Chondrocyte (in vitro differentiated cells): ENCODE measurements at places on chromosomes 5 and 9. TPM values are rescaled to one million over a fixed set of nuclear protein-coding genes. Genes with fewer than 3 reads are reported as not detected.

The NMUR2 gene
- total RNA-seq = not detected in 3 replicates

DNA sequence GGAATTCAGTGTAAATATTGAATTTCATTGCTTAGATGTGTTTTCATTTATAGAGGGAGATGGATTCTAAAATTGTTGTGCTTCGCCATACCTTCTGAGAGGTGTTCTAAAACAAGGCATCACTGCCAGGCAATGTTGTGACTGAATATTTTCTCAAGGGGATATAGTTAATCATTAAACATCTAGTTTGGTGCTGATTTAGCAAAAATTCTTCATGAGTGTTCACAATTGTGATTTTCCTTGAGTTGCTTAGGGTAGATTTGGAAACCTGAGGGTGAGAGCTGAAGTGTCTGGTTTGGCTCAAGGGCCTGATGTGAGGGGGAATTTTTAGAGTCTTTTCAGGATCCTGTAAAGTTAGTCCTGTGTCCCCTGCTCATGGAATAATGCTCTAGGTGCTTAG is 104.5 kb downstream of the MAT2B start:
- H3K4me1 ChIP-seq = no peaks in the 10 kb centered on the region
- no peak overlapping the region for H3K27ac ChIP-seq
- H3K36me3 ChIP-seq = no peaks in the 10 kb centered on the region
- H3K27me3 ChIP-seq = peaks cover 7% of the 10 kb centered on the region

DNA sequence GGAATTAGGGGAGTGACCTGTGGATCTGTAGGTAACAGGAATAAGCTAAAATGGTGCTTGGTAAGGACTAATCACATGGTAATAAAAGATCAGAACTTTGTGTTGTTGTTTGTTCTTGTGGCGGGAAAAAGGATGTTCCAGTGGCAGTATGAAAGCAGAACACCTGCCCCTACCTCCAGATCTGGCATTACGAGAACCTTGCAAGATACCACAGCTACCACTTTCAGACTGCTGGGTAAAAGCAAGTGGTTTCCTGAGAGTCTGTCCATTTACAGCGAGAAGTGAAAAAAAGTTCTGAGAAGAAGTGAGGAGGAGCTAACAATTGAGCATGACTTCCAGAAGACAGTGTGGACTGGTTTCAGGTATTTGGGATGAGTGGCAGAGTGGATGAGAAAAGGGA is 252.5 kb downstream of the TLE4 start:
- peaks cover 5% of the 10 kb centered on the region for H3K27me3 ChIP-seq
- no peak overlapping the region for H3K27ac ChIP-seq
- no peak for DNase-seq
- peaks cover 3% of the 10 kb centered on the region for H3K36me3 ChIP-seq

GRCh38 chr9:123360161-123361085 is 4.4 kb downstream of the CRB2 start:
- DNase-seq = no peak
- no peak overlapping the region for H3K27ac ChIP-seq
- no peaks in the 10 kb centered on the region for H3K27me3 ChIP-seq
- H3K36me3 ChIP-seq = no peaks in the 10 kb centered on the region
- H3K4me1 ChIP-seq = peaks cover 21% of the 10 kb centered on the region

GRCh38 chr9:136853596-136854112 is 1.5 kb downstream of the MAMDC4 start:
- no peak for DNase-seq
- no peaks in the 10 kb centered on the region for H3K36me3 ChIP-seq
- peaks cover 11% of the 10 kb centered on the region for H3K4me1 ChIP-seq
- H3K27me3 ChIP-seq = no peaks in the 10 kb centered on the region
- H3K4me3 ChIP-seq = no peak overlapping the region
- no peak overlapping the region for H3K27ac ChIP-seq

DNA sequence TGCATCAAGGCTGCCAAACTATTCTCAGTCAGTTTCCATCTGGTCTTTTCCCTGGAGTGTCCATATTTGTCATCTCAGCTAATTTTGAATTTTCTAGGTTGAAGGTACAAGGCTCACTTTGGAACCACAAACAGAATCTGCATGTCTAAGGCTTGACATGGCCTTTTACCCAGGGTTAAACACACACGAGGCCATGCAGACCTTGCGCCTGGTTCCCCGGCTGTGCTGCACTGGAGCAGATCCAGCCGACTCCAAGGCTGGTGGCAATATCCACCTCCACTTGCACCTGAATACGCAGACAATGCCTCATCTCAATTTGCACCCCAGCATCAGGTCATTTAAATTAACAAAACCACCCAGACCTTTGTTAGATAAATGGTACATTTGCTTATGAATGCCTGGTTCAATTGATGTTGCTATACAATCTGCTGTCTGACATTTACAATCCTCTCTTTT is 276.2 kb downstream of the HSPA4 start:
- no peaks in the 10 kb centered on the region for H3K4me1 ChIP-seq
- no peak overlapping the region for H3K4me3 ChIP-seq
- H3K27me3 ChIP-seq = peaks cover 14% of the 10 kb centered on the region
- H3K27ac ChIP-seq = no peak overlapping the region
- no peak for DNase-seq

DNA sequence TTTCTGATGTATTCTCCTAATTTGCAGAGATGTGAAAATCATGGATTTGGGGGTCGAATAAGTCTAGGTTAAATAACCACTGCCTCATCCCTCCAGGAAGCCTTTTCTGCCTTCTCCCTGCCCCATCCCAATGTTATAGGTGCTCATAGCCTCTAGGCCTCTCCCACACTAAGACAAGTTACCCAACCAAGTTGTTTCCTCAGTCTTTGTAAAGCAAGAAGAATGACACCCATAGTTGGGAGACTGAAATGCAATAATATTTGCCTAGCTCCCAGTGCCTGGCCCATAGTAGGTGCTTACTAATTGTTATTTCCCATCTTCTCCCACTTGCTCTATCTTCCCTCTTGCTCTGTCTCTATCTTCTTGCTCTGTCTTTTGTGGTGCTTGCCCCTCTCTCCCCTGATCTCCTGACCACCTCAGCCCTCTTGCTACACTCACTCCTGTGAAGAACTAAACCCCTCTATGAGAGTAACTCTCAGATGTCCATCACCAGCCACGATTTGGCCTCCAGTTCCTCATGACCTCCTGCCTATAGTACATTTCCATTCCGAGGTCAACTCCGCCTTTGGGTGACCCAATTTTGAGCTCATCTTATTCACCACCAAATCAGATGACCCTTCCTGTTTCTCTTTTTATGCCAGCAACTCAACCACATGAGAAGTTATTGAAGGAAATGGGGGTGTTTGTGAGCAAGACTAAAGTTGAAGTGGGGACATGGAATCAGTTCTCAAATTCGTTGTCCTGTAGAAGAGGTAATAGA is 7.0 kb downstream of the AFAP1L1 start:
- H3K36me3 ChIP-seq = peaks cover 2% of the 10 kb centered on the region
- H3K4me1 ChIP-seq = no peaks in the 10 kb centered on the region
- no peak for DNase-seq
- H3K4me3 ChIP-seq = no peak overlapping the region

The SLC6A19 gene
- total RNA-seq = not detected in 3 replicates

DNA sequence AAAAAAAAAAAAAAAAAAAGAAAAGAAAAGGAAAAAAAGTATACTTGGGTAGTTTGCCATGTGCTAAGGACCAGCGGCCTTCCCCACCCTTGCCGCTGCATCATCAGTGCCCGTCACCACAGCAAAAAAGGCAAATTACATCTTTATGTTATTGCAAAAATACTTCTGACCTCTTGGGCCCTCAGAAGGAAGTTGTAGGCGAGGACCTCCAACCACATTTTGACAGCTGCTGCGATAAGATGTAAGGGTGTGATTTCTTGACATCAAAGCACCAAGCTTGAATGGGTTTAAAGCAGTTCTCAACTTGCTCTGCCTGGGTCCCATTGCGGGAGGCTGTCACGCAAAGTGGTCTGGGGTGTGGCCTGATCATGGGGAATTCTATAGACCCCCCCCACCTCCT is 39.2 kb downstream of the DMRT1 start:
- no peak overlapping the region for H3K4me3 ChIP-seq
- H3K27ac ChIP-seq = no peak overlapping the region
- H3K27me3 ChIP-seq = peaks cover 11% of the 10 kb centered on the region
- no peaks in the 10 kb centered on the region for H3K4me1 ChIP-seq
- no peak for DNase-seq
- H3K36me3 ChIP-seq = no peaks in the 10 kb centered on the region

DNA sequence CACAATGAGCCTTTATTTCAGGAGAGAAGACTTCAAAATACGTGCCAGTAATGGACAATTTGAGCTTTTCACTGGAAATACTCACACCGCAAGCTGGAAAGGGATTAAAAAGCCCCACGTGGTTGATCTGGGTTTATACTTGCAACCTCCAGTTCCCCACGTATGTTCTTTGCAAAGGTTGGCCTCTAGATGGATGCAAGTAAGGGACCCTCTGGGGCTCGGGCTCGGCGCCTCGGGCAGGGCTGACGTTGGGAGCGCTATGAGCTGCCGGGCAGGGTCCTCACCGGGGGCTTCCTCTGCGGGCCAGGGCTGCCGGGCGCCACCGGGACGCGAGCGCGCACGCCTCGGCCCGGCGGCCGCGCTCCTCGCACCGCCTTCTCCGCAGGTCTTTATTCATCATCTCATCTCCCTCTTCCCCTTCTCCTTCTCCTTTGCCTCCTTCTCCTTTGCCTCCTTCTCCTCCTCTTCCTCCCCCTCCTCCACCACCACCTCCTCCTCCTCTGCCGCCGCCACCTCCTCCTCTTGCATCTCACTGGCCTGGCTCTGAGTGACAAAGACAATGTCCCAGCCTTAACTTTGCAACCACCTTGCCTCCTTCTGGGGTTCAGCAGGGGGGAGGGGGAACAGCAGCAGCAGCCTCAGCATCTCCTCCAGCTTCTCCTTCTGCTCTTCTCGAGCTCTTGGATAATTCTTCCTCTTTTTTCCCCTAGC is 701 bp upstream of the ZNF462 start:
- peaks cover 53% of the 10 kb centered on the region for H3K4me1 ChIP-seq
- peaks cover 1% of the 10 kb centered on the region for H3K36me3 ChIP-seq
- no peak for DNase-seq
- H3K27ac ChIP-seq = peak overlapping the region; percentile 97
- no peaks in the 10 kb centered on the region for H3K27me3 ChIP-seq
- H3K4me3 ChIP-seq = peak overlapping the region; percentile 98

The INSL4 gene
- total RNA-seq = not detected in 3 replicates

The CDH10 gene
- total RNA-seq = not detected in 3 replicates

The ADAMTS19 gene
- 0.08 to 0.12 TPM in 2 of 3 replicates, not detected in the other for total RNA-seq

The BARHL1 gene
- total RNA-seq = not detected in 3 replicates

The LAMC3 gene
- 0.95 to 7.3 TPM (median 1.2 TPM) in 3 replicates for total RNA-seq

The PCDHB2 gene
- total RNA-seq = 60.5 to 90.1 TPM (median 64.5 TPM) in 3 replicates

GRCh38 chr5:76544268-76544926 is 78.8 kb downstream of the F2RL2 start:
- H3K27me3 ChIP-seq = no peaks in the 10 kb centered on the region
- no peaks in the 10 kb centered on the region for H3K4me1 ChIP-seq
- no peaks in the 10 kb centered on the region for H3K36me3 ChIP-seq
- DNase-seq = no peak
- no peak overlapping the region for H3K4me3 ChIP-seq

DNA sequence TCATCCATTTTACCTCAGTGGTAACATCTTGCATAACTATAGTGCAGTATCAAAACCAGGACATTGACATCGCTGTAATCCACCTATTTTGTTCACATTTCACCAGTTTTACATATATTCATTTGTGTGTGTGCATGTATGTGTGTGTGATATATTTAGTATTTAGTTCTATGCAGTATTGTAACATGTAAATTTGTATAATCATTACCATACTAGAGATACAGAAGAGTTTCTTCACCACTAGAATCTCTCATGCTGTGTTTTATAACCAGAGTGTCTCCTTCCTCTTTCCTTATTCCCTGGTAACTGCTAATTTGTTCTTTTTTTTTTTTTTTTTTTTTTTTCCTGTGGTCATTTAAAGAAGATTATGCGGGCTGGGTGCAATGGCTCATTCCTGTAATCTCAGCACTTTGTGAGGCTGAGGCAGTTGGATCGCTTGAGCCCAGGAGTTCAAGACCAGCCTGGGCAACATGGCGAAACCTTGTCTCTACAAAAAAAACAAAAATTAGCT is 11.0 kb downstream of the RASA1 start:
- H3K27me3 ChIP-seq = no peaks in the 10 kb centered on the region
- peak overlapping the region; percentile 41 for H3K27ac ChIP-seq
- no peaks in the 10 kb centered on the region for H3K36me3 ChIP-seq
- H3K4me1 ChIP-seq = peaks cover 45% of the 10 kb centered on the region
- no peak for DNase-seq

DNA sequence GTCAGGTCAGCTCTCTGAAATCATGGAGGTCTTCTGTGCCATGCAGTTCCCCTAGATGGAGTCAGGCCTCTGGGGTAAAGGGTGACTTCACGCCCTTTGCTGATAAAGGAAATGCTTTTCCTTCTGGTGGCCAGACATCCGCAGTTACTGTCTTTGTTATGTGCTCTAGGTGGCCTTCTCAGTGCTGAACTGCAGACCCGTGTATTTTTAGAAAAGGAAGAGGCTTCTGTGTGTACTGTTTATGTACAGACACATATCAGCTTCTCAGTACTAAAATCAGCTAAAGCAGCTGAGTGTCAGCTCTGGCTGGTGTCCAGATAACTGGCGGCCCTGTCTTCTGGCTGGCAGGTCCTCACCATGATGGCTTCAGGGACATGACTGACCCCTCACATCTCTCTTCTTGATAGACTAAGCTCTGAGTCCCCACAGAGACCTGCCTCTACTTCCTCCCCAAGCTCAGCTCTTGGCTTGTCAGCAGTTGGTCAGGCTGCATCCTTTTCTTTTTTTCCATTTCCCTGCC is 75.3 kb downstream of the ARHGAP26 start:
- no peak overlapping the region for H3K4me3 ChIP-seq
- peaks cover 48% of the 10 kb centered on the region for H3K4me1 ChIP-seq
- DNase-seq = no peak
- no peaks in the 10 kb centered on the region for H3K27me3 ChIP-seq
- H3K36me3 ChIP-seq = no peaks in the 10 kb centered on the region

The RFESD gene
- 0.97 to 1.9 TPM (median 1.7 TPM) in 3 replicates for total RNA-seq

- H3K27me3 ChIP-seq = no peaks in the 10 kb centered on the region
- no peak for DNase-seq
- H3K4me1 ChIP-seq = peaks cover 22% of the 10 kb centered on the region
- H3K36me3 ChIP-seq = no peaks in the 10 kb centered on the region
- no peak overlapping the region for H3K4me3 ChIP-seq
These were observed 2.2 kb upstream of the OR2S2 start for GRCh38 chr9:35960039-35960655.

- no peaks in the 10 kb centered on the region for H3K36me3 ChIP-seq
- H3K27me3 ChIP-seq = peaks cover 17% of the 10 kb centered on the region
- H3K27ac ChIP-seq = no peak overlapping the region
These were observed 9.5 kb upstream of the GGTA1 start for GRCh38 chr9:121509180-121509579.

GRCh38 chr9:75639971-75640610 is 250.4 kb upstream of the PCSK5 start:
- no peaks in the 10 kb centered on the region for H3K27me3 ChIP-seq
- peaks cover 26% of the 10 kb centered on the region for H3K4me1 ChIP-seq
- no peak overlapping the region for H3K4me3 ChIP-seq
- no peak overlapping the region for H3K27ac ChIP-seq
- DNase-seq = no peak
